Smooth muscle cell of bladder (primary cell): ENCODE measurements at places on chromosomes 11 and 22. TPM values are rescaled to one million over a fixed set of nuclear protein-coding genes. Genes with fewer than 3 reads are reported as not detected.

PRG3 gene
- total RNA-seq = not detected in 2 replicates

DDB1 gene
- total RNA-seq = 374 and 408 TPM in 2 replicates

CELSR1 gene
- total RNA-seq = 0.14 and 0.65 TPM in 2 replicates

PANX3 gene
- total RNA-seq = not detected in 2 replicates

LRRC4C gene
- total RNA-seq = 0.09 and 0.14 TPM in 2 replicates

FZD4 gene
- total RNA-seq = 30.6 and 33.7 TPM in 2 replicates

PCF11 gene
- total RNA-seq = 24.3 and 28.8 TPM in 2 replicates

DEPDC7 gene
- total RNA-seq = 5.3 and 7.4 TPM in 2 replicates

ZNRF3 gene
- total RNA-seq = 2.3 and 2.8 TPM in 2 replicates

MRGPRX3 gene
- total RNA-seq = not detected in 2 replicates

MFRP gene
- total RNA-seq = not detected in 2 replicates

MRGPRD gene
- total RNA-seq = not detected in 2 replicates

KCNQ1 gene
- total RNA-seq = not detected in 2 replicates

APOA5 gene
- total RNA-seq = not detected in 2 replicates

CCDC116 gene
- total RNA-seq = 0.14 and 0.18 TPM in 2 replicates

TRIM48 gene
- total RNA-seq = not detected in 2 replicates

PGA5 gene
- not detected in 2 replicates for total RNA-seq

KDM4D gene
- total RNA-seq = 0.37 and 0.43 TPM in 2 replicates

GAB4 gene
- total RNA-seq = not detected in 2 replicates

FOXRED1 gene
- total RNA-seq = 9.5 and 10.7 TPM in 2 replicates

LDHAL6A gene
- not detected in 2 replicates for total RNA-seq

MAP6 gene
- total RNA-seq = 1.4 and 1.8 TPM in 2 replicates

MUC2 gene
- total RNA-seq = not detected in 2 replicates

FAM227A gene
- 1.6 and 2.1 TPM in 2 replicates for total RNA-seq

APOBEC3F gene
- 5.5 and 7.1 TPM in 2 replicates for total RNA-seq

RTN4RL2 gene
- 0.09 TPM in 1 of 2 replicates, not detected in the other for total RNA-seq

LARGE1 gene
- 12.1 and 26.6 TPM in 2 replicates for total RNA-seq

VWA5A gene
- total RNA-seq = 7.6 and 12.7 TPM in 2 replicates

SMIM38 gene
- 0.14 and 0.28 TPM in 2 replicates for total RNA-seq
